H1 (cell line): ENCODE measurements at places on chromosomes 2 and 18.

- no peak for DNase-seq
These were observed 70.8 kb upstream of the EPB41L5 start for GRCh38 chr2:119941981-119942513.

DNA sequence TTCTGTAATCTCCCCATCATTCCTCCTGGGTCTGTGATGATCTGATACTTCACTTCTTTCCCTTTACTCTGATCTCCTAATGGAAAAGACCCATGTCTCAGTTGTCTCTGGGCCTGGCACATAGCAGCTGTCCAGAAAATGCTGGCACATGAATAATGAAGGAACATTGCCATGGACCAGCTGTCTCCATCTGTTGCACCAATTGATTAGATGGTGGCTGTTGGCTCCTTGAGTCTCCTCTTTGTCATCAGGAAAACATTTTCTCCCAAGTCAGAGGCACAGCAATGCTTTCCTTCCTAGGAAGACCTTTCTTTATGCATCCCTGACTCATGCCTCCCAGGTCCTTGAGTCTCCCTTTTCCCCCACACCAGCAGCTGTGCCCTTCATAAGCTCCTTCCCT is 286.2 kb upstream of the CXCR4 start:
- no peak for DNase-seq

DNA sequence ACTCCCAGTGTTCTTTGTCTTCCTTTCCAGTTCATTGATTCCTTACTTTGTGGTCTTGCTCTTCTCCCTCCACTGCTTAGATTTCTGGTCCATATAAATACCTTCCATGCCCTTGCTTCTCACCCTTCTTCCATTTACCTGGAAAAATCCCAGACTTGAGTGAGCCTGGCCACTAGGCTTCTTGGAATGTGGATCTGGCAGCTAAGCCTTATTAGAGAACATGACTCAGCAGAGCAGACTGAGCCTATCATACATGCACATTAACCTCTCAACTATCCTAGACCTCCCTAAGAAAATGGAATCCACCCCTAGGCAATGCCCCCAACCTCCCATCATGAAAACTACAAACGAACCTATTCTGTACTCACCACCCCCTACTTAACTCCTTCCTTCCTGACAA is 127.7 kb downstream of the RHBDD1 start:
- no peak for DNase-seq

- DNase-seq = no peak
These were observed 34.2 kb downstream of the MRPL35 start for GRCh38 chr2:86233436-86233835.

DNA sequence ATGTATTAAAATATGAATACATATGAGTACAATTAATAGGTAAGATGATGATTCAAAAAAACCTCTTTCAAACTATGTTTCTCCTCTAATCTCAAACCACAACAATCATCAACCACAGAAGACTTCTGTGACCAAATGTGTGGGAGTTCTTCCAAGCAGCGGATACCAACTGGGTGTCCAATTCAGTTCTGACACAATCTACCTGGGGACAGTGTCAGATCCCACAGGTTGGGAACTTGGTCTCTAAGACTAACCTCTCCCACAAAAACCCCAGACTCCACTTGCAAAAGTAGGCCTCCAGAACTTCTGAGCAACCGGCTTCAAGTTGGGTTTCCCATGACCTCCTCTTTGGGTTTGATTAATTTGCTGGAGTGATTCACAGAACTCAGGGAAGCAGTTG is 26.9 kb downstream of the FASTKD1 start:
- DNase-seq = no peak
